ENCODE measurements at places on chromosomes 16 and 17.
A peak's percentile ranks its signal among the peaks of the same experiment; 100 is the strongest.

DNA sequence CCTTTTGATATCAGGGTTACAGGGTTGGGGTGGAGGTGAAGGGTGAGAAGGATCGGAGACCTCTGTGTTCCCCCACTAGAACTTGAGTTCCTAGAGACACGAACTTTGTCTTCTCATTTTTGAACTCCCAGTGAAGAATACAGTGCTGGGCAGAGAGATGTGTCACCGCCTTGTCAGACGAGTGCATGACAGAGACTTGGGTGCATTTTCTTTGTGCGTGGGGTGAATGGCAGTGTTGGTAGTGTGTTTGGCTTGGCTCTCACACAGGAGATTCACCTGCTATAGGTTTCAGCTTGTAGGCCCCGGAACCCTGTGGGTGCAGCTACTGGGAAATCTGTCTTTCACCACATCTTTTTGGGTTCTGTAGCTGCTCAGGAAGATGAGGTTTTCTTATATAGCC is 40.0 kb upstream of the CCR7 start:
- H3K27ac ChIP-seq, result peak overlapping the region; percentile 93
- H3K27me3 ChIP-seq, result no peaks in the 10 kb centered on the region
- peak overlapping the region; percentile 59 for H3K4me3 ChIP-seq
- peaks cover 84% of the 10 kb centered on the region for H3K4me1 ChIP-seq
- peak; percentile 56 for DNase-seq

DNA sequence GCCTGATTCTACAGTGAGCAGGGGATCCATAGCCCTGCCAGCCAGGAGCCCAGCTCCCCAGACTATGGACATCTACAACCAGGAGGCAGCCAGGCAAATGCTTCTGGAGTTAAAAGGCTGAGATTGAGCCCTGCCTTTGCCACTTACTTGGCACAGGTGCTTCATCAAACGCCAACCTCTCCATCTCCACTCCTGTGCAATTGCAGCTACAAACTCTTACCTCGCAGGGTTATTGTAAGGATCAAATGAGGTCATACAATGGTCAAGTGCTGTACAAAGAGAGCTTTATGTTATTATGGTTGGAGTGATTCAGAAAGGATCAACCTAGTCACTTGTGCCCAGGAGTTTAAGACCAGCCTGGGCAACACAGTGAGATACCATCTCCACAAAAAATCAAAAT is 9.8 kb upstream of the MYO18A start:
- H3K27ac ChIP-seq, result no peak overlapping the region
- no peak for DNase-seq
- H3K27me3 ChIP-seq, result peaks cover 33% of the 10 kb centered on the region
- no peaks in the 10 kb centered on the region for H3K4me1 ChIP-seq
- no peaks in the 10 kb centered on the region for H3K36me3 ChIP-seq
- H3K4me3 ChIP-seq, result no peak overlapping the region

- H3K27ac ChIP-seq, result no peak overlapping the region
- H3K4me1 ChIP-seq, result no peaks in the 10 kb centered on the region
- H3K27me3 ChIP-seq, result peaks cover 87% of the 10 kb centered on the region
- no peak for DNase-seq
- H3K4me3 ChIP-seq, result no peak overlapping the region
Observed at GRCh38 chr17:37713028-37713431, 31.8 kb downstream of the HNF1B start.

DNA sequence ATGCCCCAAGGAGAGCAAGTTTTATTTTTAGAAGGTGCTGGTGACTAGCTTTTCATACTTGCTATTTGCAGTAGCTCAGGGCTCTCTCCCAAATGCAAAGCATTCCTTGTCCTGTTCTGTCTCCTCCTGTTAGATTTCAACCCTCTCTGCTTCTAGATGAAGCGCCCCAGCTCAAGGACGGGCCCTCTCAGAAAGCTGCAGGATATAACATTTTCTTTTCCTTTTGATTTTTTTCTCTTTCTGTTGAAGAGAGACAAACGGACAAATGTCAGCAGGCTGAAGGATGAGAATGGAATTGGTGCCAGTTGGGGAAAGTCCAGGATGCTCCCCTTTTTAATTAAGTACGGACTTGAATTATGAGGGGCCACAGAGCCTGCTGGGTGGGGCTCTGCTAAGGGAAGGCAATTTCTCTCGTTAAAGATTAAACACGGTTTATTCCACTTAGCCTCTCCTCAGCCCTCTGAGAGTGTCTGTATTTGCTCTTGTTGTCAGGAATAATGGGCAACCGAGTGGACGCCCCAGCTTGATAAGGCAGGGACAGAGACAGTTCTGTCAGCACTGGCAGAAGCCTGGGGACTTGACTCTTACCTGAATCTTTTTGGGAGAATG is 6.2 kb upstream of the ETV4 start:
- H3K27ac ChIP-seq, result no peak overlapping the region
- no peak for DNase-seq
- peaks cover 1% of the 10 kb centered on the region for H3K4me1 ChIP-seq
- H3K4me3 ChIP-seq, result no peak overlapping the region
- peaks cover 61% of the 10 kb centered on the region for H3K27me3 ChIP-seq
- H3K36me3 ChIP-seq, result no peaks in the 10 kb centered on the region

- DNase-seq, result no peak
- H3K27me3 ChIP-seq, result peaks cover 35% of the 10 kb centered on the region
- no peaks in the 10 kb centered on the region for H3K36me3 ChIP-seq
Observed at GRCh38 chr16:86118467-86119307, 219.7 kb downstream of the IRF8 start.

DNA sequence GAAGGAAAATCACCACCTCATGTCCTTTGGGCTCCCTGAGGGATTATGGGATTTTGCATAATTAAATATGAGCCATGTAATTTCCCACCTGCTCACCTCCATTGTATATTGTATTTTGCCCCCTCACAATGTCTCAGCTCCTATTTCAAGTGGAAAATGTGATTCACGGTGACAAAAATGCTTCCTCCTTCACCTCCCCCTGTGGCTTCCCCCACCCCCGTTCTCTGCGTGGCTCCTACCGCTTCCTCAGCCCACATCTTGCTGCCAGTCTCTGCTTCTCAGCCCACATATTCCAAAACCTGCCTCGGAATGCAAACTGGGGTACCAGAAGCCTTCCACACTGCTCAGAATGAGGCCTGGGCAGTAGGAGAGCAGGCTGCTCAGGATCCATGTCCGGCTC is 394.5 kb upstream of the C16orf82 start:
- no peaks in the 10 kb centered on the region for H3K4me1 ChIP-seq
- no peak for DNase-seq
- peaks cover 28% of the 10 kb centered on the region for H3K27me3 ChIP-seq
- no peak overlapping the region for H3K4me3 ChIP-seq

GRCh38 chr16:70475054-70475871 is 20.9 kb downstream of the FCSK start:
- peaks cover 3% of the 10 kb centered on the region for H3K36me3 ChIP-seq
- no peak overlapping the region for H3K27ac ChIP-seq
- no peak overlapping the region for H3K4me3 ChIP-seq
- no peaks in the 10 kb centered on the region for H3K27me3 ChIP-seq
- DNase-seq, result no peak

DNA sequence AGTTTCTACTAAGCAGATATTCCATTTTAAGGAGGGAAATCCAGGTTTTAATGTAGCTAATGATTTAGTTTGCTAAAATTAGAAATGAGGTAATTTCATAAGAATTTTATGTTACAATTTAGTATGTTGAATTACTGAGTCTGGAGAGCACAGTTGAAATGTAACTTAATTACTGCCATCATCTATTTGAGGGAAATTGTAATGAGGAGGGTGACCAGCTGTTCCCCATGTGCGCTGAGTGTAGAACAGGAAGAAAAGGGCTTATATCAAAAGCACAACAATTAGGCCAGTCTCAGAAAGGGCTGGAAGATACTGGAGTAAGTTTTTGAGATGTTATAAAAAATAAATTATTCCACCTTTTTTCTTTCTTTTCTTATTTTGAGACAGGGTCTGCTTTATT is 735.1 kb upstream of the GOT2 start:
- no peak for DNase-seq
- no peaks in the 10 kb centered on the region for H3K27me3 ChIP-seq
- H3K36me3 ChIP-seq, result no peaks in the 10 kb centered on the region
- no peak overlapping the region for H3K4me3 ChIP-seq

DNA sequence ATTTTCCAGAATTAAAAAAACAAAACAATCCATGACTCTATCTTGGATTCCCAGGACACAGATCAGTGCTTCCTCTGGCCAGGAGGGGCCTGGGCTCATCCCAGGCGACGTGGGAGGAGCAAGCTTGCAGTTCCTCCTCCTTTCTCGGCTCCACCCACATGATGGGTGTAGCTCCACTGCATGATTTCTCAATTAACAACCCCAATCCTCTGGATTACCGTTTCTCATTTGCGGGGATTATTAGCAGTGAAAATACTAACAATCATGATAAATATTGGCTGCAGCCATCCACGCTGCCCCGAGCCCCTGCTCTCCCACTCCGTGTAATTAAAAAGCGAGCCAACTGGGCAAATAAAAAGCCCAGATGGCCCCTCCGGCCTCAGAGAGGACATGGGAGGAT is 46.4 kb upstream of the SDK2 start:
- no peak overlapping the region for H3K27ac ChIP-seq
- no peak overlapping the region for H3K4me3 ChIP-seq
- peaks cover 23% of the 10 kb centered on the region for H3K27me3 ChIP-seq
- no peaks in the 10 kb centered on the region for H3K4me1 ChIP-seq
- H3K36me3 ChIP-seq, result peaks cover 1% of the 10 kb centered on the region

DNA sequence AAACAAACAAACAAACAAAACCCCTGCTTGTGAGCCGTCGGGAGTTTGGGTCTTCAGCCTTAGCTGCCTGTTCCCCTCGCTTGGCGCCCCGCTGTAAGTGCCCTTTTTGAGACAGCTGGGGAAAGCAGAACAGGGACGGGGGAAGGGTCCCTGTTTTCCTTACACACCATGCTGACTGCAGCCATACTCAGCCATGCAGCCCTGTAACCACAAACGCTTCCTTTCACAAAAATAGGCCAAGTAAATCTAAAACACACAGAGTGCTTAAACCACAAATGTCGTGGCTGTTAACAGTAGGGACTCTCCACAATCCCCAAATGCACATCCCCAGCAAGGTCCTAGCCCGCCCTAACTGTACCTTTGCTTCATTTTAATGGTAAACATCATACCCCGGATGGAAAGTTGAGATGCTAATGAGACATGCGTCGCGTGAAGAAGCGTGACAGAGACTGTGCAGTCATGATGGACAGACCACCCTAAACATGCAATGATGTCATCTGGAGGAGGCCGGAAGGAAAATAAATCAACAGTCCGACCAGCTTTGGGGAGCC is 129.9 kb downstream of the MGAT5B start:
- peak overlapping the region; percentile 54 for H3K4me3 ChIP-seq
- peak overlapping the region; percentile 94 for H3K27ac ChIP-seq
- H3K27me3 ChIP-seq, result no peaks in the 10 kb centered on the region
- H3K4me1 ChIP-seq, result peaks cover 22% of the 10 kb centered on the region

DNA sequence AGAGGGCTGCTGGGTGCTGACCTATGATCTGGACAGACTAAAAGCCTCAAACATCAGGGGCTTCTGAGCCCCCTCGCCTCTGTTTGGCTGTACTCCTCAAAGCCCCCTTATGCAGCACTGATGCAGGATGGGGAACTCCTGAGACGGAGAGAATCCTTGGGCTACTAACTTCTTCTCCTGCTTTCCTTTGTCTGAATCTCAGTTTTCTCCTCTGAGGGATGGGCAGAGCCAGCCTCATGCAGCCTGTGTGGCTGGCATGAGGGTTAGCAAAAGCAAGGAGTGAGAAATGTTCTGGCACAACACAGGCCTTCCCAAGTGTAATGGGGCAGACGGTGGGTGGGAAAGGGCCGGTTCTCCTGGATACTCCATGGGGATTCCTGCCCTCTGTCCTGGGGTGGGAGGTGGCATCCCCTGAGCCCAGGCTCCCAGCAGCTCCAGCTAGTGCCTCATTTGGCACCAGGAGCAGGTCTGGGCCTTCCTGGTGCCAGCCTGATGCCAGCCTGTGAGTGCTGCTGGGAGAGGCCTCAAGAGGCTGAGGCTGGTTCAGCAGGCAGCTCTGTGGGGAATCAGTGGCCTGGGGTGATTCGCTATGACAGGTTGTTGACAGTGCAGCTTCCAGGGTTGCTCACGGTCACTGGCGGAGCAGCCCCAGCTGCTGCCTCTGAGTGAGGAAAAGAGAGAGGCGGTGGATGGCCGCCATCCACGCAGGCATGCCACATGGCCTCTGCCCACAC is 4.0 kb upstream of the BRD7 start:
- peaks cover 22% of the 10 kb centered on the region for H3K27me3 ChIP-seq
- DNase-seq, result no peak
- H3K27ac ChIP-seq, result no peak overlapping the region
- peaks cover 18% of the 10 kb centered on the region for H3K4me1 ChIP-seq

DNA sequence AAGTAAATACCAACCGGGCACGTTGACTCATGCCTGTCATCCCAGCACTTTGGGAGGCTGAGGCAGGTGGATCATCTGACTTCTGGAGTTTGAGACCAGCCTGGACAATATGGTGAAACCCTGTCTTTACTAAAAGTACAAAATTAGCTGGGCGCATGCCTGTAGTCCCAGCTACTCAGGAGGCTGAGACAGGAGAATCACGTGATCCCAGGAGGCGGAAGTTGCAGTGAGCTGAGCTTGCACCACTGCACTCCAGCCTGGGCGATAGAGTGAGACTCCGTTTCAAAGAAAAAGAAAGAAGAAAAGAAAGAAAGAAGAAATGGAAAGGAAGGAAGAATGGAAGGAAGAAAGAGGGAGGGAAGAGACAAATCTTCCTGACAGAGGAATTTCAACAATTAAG is 108.7 kb downstream of the AHSP start:
- no peaks in the 10 kb centered on the region for H3K4me1 ChIP-seq
- DNase-seq, result no peak
- no peaks in the 10 kb centered on the region for H3K36me3 ChIP-seq
- H3K4me3 ChIP-seq, result no peak overlapping the region

DNA sequence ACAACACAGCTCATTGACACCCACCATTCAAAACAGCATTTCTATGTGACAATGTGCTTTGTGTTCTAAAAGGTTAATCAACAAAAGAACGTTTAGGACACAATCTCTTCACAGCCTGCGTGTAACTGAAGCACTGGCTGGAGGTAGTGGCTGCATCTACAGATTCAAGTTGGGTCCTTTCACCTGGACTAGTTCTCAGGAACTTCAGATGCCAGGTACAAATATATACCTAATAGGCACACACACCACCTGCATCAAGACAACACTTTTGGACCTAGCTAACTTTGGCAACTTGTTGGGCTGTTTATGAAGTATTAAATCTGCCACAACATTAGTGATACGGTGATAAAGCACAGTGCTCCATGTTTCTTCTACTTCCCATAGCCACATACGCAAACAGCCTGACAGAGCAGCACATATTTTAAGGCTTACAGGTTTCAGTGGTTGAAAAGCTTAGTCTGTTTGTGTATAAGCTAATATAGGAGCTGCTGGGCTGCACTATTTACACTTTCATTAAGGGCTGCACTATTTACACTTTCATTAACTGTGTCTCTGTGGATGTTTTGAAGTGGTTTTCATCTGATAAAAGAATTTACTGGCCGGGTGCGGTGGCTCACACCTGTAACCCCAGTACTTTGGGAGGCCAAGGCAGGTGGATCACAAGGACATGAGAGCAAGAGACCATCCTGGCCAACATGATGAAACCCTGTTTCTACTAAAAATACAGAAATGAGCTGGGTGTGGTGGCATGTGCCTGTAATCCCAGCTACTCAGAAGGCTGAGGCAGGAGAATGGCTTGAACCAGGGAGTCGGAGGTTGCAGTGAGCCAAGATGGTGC is 132.6 kb downstream of the PARN start:
- no peak overlapping the region for H3K4me3 ChIP-seq
- no peak for DNase-seq
- no peaks in the 10 kb centered on the region for H3K27me3 ChIP-seq
- H3K36me3 ChIP-seq, result peaks cover 2% of the 10 kb centered on the region
- H3K27ac ChIP-seq, result no peak overlapping the region

- DNase-seq, result no peak
- H3K4me3 ChIP-seq, result no peak overlapping the region
- peaks cover 51% of the 10 kb centered on the region for H3K27me3 ChIP-seq
- H3K27ac ChIP-seq, result no peak overlapping the region
- H3K4me1 ChIP-seq, result peaks cover 5% of the 10 kb centered on the region
- H3K36me3 ChIP-seq, result no peaks in the 10 kb centered on the region
Observed at GRCh38 chr16:51155820-51156806, 5.0 kb upstream of the SALL1 start.

Measured in central memory CD8-positive, alpha-beta T cell (primary cell).